Thoracic aorta (tissue), 2 donors: ENCODE measurements at places on chromosomes 6 and 20. TPM values are rescaled to one million over a fixed set of nuclear protein-coding genes. Genes with fewer than 3 reads are reported as not detected.

DNA sequence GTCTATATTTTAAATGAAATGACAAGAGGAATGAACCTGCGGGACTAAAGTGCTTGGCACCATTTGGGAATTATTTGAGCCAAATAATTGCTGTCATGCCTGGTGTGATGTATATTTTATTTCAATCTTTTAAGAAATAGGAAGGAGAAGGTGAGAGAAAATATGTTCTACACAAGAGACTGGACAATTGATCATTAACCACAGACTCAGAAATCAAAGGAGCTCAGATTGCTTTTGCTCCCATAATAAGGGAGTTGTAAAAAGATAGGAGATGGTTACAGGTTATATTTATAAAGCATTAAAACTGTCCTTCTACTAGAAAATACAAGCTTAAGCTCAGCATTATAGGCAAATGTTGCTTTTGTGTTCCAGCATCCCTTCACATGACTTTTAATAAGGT, 515.2 kb upstream of the SULF2 start:
- no peak for DNase-seq
- no peak overlapping the region for H3K4me3 ChIP-seq
- no peaks in the 10 kb centered on the region for H3K36me3 ChIP-seq
- H3K27ac ChIP-seq = no peak overlapping the region
- H3K27me3 ChIP-seq = no peaks in the 10 kb centered on the region

GRCh38 chr20:3307078-3307477, 68.1 kb upstream of the SLC4A11 start:
- no peaks in the 10 kb centered on the region for H3K4me1 ChIP-seq
- peaks cover 27% of the 10 kb centered on the region for H3K36me3 ChIP-seq
- peak overlapping the region; percentile 6 for H3K27ac ChIP-seq
- no peaks in the 10 kb centered on the region for H3K27me3 ChIP-seq
- H3K4me3 ChIP-seq = no peak overlapping the region
- DNase-seq = no peak

Gene SLC16A10
- total RNA-seq = 24.4 TPM

GRCh38 chr6:144809120-144809519, 524.0 kb downstream of the UTRN start:
- no peak for DNase-seq
- peaks cover 7% of the 10 kb centered on the region for H3K36me3 ChIP-seq

DNA sequence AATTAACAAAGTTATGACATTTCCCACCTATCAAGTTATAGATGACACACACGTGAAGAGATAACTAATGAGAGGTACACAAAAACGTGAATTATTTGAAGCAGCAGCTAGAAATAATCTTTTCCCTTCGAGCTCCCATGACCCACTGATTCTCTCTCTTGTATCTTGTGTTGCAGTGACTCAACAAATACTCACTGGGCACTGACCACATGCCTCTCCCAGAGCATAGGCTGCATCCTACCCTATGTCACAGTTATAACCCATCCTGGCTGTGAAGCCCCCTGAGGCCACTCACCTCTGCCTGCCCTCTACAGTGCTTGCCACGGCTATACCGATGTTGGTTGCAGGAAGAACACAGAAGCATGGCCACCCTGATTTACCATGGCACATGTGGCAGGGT, 91.8 kb downstream of the INSM1 start:
- H3K4me3 ChIP-seq = no peak overlapping the region
- H3K27ac ChIP-seq = no peak overlapping the region
- H3K4me1 ChIP-seq = no peaks in the 10 kb centered on the region
- no peak for DNase-seq

GRCh38 chr20:8156235-8157079, 24.4 kb downstream of the PLCB1 start:
- no peaks in the 10 kb centered on the region for H3K27me3 ChIP-seq
- H3K4me3 ChIP-seq = no peak overlapping the region
- no peaks in the 10 kb centered on the region for H3K36me3 ChIP-seq
- peak overlapping the region; percentile 8 for H3K27ac ChIP-seq

DNA sequence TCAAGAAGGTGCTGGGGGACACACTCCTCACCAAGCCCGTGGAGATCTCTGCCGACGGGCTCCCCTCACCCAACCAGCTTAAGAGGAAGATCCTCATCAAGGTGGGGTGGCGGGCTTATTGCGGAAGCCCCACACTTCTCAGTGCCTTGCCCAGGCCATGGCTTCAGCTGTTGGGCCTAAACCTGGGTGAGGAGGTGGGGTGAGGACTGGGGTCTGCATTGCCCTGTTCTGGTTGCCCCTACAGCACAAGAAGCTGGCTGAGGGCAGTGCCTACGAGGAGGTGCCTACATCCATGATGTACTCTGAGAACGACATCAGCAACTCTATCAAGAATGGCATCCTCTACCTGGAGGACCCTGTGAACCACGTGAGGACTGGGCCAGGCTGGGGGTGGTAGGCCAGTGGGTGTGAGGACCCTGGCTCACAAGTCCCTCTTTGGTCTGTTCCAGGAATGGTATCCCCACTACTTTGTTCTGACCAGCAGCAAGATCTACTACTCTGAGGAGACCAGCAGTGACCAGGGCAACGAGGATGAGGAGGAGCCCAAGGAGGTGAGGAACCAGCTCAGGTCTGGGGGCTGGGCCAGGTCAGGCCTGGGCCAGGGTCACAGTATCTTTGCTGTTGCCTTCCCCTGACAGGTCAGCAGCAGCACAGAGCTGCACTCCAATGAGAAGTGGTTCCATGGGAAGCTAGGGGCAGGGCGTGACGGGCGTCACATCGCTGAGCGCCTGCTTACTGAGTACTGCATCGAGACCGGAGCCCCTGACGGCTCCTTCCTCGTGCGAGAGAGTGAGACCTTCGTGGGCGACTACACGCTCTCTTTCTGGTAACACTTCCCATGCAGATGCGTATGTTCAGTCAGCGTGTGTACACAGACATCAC, 27.9 kb downstream of the PLCG1 start:
- no peaks in the 10 kb centered on the region for H3K27me3 ChIP-seq
- no peak overlapping the region for H3K4me3 ChIP-seq
- H3K4me1 ChIP-seq = peaks cover 7% of the 10 kb centered on the region
- peaks cover 68% of the 10 kb centered on the region for H3K36me3 ChIP-seq
- DNase-seq = no peak

DNA sequence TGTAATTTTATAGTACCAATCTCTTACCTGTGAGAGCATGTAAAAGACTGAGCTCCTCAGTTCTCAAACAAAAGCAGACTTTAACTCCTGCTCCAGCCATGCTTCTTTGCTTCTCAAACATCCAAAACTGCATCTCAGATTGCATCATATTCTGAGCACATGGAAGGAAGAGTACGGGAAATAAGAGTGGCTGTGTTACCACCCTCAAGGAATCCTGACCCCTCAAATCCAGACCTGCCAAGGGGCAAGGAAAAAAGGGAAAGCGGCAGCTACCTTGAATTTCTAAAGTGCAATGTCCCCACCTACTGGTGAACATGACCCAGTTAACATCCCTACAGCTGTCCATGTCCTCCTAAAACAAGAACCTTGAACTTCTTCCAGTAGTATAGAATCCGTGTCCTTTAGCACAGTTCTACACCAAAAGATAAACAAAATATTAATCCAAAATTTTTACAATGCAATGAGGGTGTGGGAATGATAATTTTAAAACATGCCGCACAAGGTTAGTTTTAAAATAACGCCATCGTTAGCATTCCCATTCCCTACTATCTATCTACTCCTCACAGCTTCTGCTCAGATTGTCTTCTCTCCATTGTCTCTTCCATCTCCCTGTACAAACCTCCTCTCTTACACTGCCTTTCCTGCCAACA, 34.1 kb upstream of the HLA-DQB1 start:
- DNase-seq = no peak
- no peaks in the 10 kb centered on the region for H3K27me3 ChIP-seq
- H3K36me3 ChIP-seq = no peaks in the 10 kb centered on the region
- no peaks in the 10 kb centered on the region for H3K4me1 ChIP-seq
- no peak overlapping the region for H3K4me3 ChIP-seq

Gene AKAP12
- 102 TPM for total RNA-seq

GRCh38 chr20:48463916-48464315, 363.9 kb downstream of the PREX1 start:
- H3K27me3 ChIP-seq = no peaks in the 10 kb centered on the region
- no peaks in the 10 kb centered on the region for H3K4me1 ChIP-seq
- H3K4me3 ChIP-seq = no peak overlapping the region
- no peaks in the 10 kb centered on the region for H3K36me3 ChIP-seq

GRCh38 chr6:37520926-37521325, 21.2 kb upstream of the CCDC167 start:
- H3K36me3 ChIP-seq = no peaks in the 10 kb centered on the region
- no peaks in the 10 kb centered on the region for H3K27me3 ChIP-seq
- H3K27ac ChIP-seq = no peak overlapping the region
- no peak overlapping the region for H3K4me3 ChIP-seq
- H3K4me1 ChIP-seq = peaks cover 5% of the 10 kb centered on the region

DNA sequence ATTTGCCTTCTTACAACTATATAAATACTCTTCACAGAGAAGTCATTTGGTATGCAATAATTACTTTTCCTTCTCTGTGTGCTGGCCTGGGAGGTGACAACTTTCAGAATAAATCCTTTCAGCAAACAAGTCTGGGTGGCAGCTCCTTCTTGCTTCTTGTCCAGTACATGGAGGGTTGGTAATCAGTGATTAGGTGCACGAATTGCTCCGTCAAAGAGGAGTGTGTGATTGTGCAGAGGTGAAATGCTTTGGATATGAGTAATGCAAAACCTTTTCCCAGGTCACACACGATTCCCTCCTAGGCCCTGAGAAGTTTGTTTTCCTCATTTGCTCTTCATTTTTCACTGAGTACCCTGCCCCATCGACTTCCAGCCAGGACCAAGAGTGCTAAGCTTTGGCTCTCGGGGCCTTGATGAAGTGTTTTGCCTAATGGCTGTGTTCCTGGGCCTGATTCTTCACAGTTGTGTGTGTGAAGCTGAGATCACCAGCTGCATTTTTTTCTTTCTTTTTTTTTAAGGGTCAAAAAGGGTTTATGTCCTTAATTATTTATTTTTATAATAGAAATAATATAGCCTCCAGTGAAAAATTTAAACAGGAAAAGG, 216.5 kb downstream of the ZMYND8 start:
- no peaks in the 10 kb centered on the region for H3K36me3 ChIP-seq
- no peak for DNase-seq
- no peaks in the 10 kb centered on the region for H3K4me1 ChIP-seq
- H3K27ac ChIP-seq = no peak overlapping the region
- H3K27me3 ChIP-seq = no peaks in the 10 kb centered on the region

DNA sequence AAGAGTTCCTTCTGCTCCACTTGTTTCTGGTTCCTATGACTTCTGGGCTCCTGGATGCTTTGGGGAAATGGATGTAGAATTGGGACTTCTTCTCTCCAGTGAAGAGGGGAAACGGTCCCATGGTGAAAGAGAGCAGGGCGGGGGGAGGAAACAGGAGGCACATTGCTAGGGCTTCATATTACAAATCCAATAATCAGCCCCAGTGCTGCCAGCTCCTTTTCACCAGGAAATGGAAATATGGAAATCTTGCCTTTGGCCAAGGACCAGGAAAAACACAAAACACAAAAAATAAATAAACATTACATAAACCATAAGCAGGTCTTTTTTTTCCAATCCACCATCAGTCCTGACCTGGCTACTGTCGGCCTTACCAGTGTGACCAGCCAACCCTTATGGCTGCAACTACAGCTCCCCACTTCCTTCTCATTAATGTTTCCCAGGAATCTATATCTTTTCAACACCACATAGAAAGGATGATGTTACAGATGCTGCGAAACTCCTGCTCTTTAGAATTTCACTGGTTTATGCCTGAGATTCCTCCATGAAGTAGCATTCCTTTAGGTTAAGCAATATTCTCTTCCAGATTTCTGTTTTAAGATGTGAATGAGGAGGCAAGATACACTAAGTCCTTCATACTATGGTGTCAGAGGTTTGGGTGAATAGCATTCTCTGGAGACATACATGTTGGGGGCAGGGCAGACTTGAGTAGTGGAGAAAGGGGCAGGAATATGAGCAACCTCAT, 2.0 kb downstream of the PI3 start:
- H3K4me1 ChIP-seq = no peaks in the 10 kb centered on the region
- no peaks in the 10 kb centered on the region for H3K36me3 ChIP-seq
- H3K27ac ChIP-seq = no peak overlapping the region
- H3K4me3 ChIP-seq = no peak overlapping the region

GRCh38 chr6:136069119-136069518, 181.0 kb downstream of the MTFR2 start:
- no peak for DNase-seq
- no peak overlapping the region for H3K4me3 ChIP-seq
- H3K36me3 ChIP-seq = no peaks in the 10 kb centered on the region

Gene PRPF6
- 52.9 TPM for total RNA-seq

DNA sequence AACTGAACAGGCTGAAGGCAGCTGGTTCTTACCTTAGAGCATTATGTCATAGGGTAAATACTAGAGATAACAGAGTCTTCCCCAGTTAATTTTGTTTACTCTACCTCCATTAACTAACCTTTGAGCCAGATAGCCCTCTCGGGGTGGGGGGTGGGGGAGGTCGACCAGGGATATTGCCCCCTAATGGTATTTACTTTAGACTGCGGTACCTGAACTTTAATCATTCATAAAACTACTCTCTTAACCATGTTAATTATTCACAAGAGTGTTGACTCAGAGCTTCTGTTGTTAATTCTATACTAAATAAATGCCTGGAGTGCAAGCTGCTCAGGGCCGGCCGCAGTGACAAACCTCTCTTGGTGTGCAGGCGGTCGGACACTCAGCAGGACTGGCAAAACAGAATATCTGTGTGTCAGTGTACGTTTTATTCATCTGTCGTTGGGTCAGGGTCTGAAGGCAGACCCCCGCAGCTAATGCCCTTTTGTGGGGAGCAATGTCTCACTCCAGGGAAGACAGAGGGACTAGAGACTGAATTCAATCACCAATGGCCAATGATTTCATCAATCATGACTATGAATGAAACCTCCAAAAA, 152.4 kb upstream of the COL21A1 start:
- peaks cover 9% of the 10 kb centered on the region for H3K4me1 ChIP-seq
- no peak overlapping the region for H3K27ac ChIP-seq
- DNase-seq = no peak
- H3K27me3 ChIP-seq = no peaks in the 10 kb centered on the region
- H3K36me3 ChIP-seq = no peaks in the 10 kb centered on the region

Gene CBLN4
- total RNA-seq = not detected

GRCh38 chr20:32070690-32071213, 18.7 kb downstream of the HCK start:
- no peak for DNase-seq
- H3K4me3 ChIP-seq = no peak overlapping the region
- H3K27me3 ChIP-seq = no peaks in the 10 kb centered on the region

Gene CLIC5
- total RNA-seq = 2.6 TPM

DNA sequence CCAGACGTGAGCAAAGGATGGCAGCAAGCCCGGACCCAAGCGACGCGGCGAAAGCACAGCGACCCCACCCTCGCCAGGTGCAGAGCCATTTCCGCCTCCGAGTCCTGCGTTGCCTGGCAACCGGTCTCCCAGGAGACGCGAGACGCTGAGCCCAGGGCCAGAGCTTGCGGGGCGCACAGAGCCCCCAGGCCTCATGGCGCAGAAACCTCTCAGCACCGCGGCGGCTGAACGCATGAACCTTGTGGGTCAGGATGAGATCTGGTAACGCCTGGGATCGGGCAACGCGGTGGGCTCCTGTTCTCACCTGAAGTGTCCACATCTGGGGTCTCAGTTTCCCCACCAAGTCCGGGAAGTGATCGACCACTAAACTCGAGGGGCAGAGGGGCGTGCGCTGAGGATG, 77.7 kb downstream of the ANKRD60 start:
- H3K36me3 ChIP-seq = no peaks in the 10 kb centered on the region
- no peak for DNase-seq
- no peaks in the 10 kb centered on the region for H3K27me3 ChIP-seq
- H3K27ac ChIP-seq = no peak overlapping the region
